Stimulated activated CD8-positive, alpha-beta memory T cell treated with anti-CD3 and anti-CD28 coated beads, Interleukin-7, amount 100 ng/mL, for 24 hours (primary cell): ENCODE measurements at places on chromosomes 16 and 17.
A peak's percentile ranks its signal among the peaks of the same experiment; 100 is the strongest.

- DNase-seq, result no peak
These were observed 190.7 kb downstream of the AXIN2 start for GRCh38 chr17:65370669-65371131.

- DNase-seq, result no peak
These were observed 16.8 kb upstream of the ASGR2 start for GRCh38 chr17:7131423-7131791.

GRCh38 chr17:3679531-3680126, 11.0 kb downstream of the EMC6 start:
- DNase-seq, result no peak

- DNase-seq, result no peak
These were observed 19.3 kb downstream of the TSPOAP1 start for GRCh38 chr17:58308985-58309917.

DNA sequence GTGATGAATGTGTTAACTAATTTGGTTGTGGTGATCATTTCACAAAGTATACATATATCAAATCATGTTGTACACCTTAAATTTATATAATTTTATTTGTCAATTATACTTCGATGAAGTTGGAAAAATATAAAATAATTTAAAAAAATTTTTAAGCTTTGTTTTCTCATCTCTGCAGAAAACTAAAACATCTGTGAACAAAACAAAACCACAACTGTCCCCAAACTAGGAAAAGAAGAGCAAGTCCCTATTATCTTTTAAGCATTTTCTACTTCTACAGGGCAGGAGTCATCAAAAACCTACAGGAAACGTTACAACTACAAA, 6.5 kb downstream of the HSDL1 start:
- no peak for DNase-seq

GRCh38 chr16:70675851-70676513, 9.9 kb downstream of the MTSS2 start:
- no peak for DNase-seq

DNA sequence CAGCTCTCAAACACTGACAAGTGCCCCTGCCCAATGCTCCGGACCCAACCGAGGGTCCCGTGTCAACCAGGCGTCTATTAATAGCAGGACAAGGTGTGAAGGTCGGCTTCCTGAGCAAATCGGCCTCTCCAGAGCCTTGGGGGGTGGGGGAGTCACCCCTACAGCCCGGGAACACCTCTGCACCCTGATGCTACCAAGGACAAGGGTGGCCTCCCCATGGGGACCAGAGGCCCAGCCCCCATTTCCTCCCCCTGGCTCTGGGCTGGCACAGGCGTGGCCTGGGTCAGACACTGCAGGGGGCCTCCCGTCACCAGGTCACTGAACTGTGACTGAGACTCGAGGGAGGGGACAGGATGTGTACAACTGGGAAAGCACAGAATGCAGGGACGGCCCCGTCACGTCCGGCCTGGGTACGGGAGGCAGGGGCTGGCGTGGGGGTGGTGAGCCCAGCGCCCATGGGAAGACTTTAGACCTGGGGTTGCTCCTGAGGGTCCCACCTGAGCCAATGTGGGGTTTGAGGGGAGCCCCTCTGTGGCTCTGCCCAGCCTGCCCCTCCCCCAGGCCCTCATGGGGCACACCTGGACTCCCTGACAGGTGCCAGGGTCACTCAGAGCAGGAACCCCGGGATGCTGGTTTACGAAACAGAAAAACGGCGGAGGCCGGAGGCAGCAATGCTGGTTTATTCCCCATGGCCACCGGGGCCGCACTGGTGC, 579 bp upstream of the CYBA start:
- DNase-seq, result peak; percentile 55

- DNase-seq, result no peak
These were observed 72.3 kb downstream of the CDK5R1 start for GRCh38 chr17:32558997-32559650.

DNA sequence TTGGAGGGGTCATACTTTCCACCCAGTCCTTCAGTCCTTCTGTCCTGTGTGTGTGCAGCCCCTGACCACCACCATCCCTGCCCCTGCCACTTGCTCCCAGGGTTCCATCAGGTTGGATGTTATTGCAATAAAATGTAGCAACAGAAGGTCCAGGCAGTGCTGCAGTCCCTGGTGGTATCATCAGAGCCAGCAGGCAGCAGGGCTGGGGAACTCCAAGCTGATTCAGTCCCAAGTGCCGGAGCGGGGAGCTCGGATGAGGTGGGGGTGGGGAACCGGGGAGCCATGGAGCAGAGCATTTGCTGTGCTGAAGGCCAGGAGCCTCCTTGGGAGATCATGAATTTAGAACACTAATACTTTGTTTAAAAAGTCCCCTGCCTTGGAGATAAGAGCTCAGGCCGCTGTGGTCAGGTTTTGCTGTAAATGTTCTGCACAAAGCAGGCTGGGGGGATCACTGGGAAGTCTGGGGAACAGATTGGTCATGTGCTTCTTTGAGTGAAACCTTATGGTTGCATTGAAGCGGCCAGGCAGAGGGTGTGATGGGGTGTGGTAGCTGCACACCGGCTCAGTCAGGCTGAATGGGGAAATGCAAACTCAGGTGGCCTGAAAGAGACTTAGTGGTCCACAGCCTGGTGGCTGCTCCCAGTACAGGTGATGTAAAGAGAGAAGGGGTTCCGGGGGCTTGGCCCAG, 225.9 kb downstream of the SEC14L1 start:
- DNase-seq, result no peak

DNA sequence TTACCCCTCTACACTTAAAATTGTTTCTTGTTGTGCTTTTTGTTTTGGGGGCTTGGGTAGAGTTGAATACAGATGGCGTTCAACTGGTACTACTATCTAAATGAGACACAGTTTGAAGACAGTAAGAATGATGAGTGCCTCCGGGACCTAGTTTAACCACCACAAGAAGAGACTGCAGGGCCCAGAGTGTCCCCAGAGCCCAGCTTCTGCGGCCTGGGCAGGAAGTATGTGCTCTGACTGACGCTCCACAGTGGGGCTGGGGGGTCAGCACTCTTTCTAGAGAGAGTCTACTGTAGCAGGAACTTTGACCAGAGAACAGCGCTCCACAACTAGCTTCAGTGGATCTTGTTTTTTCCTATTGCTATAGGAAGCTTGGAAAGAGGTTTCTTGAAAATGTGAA, 174.0 kb downstream of the VPS53 start:
- DNase-seq, result no peak

GRCh38 chr17:18226284-18226945, 980 bp downstream of the LLGL1 start:
- no peak for DNase-seq

- DNase-seq, result no peak
These were observed 690 bp downstream of the PITPNC1 start for GRCh38 chr17:67377488-67378453.

DNA sequence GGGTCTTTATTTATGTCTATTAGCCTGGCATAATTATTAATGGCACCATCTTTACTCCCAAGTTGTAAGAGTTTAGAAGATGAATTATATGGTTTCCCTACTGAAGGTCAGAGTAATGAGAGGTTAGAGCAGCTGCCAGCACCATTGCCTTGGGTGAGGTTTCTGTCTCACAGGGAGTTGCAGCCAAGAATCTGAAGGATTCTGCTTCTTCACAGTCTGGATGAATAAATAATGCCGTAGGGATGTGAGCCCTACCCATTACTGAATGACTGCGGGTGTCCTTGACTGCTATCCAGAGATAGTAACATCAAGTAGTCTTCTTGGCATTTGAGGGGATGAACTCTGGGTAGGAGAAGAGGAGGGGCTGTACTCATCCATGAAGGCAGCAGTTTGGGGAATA, 52.8 kb upstream of the SMIM36 start:
- no peak for DNase-seq

DNA sequence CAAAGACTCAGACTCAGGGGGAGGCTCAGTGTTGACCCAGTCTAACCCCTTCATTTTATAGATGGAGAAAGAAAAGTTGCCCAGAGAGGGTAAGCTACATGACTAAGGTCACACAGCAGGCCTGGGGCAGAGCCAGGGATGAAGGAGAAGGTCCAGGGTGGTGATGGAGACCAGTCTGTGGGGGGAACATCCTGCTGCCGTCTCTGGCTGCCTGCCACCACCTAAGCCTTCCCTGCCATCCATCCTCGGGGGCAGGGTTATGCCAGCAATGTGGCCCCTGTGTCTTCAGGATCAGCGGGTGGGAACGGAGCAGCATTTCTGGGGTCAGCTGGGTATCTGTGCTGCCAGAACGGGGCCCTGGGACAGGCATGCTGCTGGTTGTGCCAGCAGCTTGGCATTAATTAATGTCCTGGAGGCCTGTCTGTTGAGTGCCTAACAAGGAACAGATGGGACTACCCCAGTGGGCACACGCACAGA, 5.5 kb downstream of the DOK4 start:
- DNase-seq, result no peak

DNA sequence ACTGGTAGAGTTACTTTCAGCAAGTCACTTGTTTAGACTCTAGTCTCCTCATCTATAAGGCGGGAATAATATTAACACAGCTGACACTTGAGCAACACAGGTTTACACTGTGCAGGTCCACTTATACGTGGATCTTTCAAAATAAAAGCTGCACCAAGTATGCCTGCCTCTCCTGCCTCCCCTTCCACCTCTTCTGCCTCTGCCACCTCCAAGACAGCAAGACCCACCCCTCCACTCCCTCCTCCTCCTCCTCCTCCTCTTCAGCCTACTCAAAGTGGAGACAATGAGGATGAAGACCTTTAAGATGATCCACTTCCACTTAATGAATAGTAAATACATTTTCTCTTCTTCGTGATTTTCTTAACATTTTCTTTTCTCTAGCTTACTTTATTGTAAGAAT, 285.6 kb downstream of the FTO start:
- DNase-seq, result no peak

DNA sequence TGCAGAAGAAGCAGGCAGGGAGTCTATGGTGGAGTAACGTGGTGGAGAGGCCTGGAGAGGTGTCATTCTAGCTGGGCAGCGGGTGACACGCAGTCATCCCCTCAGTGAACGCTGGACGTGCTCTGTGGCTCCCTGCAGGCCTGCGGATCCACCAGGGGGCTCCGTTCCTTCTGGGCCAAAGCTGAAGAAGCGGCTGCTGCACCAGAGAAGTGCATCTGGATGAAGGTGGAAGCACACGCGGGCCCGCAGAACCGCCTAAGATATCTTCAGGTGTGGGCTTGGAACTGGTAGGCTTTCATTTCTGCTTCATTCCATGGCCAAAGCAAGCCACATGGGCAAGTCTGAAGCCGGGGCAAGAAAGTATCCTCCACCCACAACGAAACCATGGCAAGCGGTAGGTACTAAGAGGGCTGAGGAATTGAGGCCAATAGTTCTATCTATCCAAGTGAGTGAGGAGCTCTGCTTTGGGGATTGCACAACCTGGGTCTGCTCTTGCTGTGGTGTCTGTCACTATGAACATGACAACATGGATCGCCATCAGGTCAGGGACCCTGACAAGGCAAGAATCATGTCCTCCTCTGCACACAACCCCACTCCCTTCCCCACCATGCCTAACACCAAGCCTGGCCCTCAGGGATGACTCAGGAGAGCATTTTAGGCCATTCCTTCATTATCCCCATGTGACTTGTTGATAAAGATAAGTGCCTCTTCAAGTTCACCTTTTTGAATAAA, 78.9 kb upstream of the FBXO47 start:
- DNase-seq, result no peak

- no peak for DNase-seq
These were observed 31.5 kb downstream of the USP43 start for GRCh38 chr17:9676820-9677310.

- no peak for DNase-seq
These were observed 106.3 kb upstream of the ZFHX3 start for GRCh38 chr16:73154063-73154870.

GRCh38 chr17:50949989-50950877, 84.1 kb upstream of the TOB1 start:
- no peak for DNase-seq

DNA sequence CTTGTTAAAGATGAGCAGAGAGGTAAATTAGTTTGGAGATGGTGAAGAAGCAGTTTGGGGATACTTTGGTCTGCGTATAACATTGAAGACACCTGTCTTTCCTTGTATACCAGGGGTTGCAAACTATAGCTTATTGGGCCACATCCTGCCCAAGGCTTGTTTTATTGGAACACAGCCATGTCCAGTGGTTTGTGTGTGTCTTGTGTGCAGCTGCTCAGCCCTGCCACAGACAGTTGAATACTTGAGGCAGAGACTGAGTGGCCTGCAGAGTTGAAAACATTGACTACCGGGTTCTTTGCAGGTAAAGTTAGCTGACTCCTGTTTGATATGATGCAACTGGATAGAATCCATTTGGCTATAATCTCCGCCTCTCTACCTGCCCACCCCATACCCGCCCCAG, 224.4 kb downstream of the PRKCA start:
- DNase-seq, result no peak

DNA sequence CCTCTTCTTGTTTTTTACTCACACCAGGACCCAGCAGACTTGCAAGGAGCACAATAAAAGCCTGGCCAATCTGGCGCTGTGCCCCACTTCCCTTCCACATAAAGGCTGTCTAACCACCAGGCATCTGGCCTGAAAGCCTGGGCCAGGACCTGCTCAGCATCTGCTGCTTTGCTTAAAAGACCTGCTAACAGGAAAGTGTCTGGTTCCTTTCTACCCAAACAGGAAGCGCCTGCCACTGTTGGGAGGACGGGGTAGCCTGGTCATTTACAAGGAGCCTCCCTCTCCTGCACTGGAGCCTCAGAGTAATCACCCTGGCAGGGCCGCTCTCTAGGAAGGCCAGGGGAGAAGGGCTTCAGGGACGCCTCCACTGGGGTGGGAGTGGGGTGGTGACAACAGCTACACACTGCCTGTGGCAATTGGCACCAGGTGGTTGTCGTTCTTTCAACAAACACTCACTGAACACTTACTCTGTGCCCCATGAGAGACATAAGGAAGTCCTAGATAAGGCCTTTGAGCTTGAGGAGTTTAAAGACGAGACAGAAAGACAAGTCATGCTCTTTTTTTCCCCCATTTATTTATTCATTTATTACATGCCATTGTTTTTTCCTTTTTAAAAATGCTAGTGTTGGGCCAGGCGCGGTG, 6.3 kb upstream of the MMP28 start:
- no peak for DNase-seq

DNA sequence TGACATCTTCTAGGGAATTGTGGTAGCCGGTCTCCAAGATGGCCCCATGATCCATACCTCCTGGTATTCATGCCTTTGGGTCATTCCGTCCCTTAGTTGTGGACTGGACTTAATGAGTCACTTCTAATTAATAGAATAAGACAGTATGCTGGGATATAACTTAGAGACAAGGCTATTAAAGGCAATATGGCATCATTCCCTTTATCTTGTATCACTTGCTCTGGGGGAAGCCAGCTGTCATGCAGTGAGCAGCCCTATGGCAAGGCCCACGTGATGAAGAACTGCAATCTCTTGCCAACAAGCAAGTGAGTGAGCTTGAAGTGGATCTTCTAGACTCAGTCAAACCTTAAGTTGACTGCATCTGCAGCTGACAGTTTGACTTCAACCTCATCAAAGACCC, 97.8 kb upstream of the MED13 start:
- DNase-seq, result no peak

GRCh38 chr17:59342681-59343131, 11.3 kb downstream of the YPEL2 start:
- no peak for DNase-seq

- no peak for DNase-seq
These were observed 355.9 kb upstream of the RBFOX1 start for GRCh38 chr16:6976716-6977115.
